GM23248 (cell line): ENCODE measurements at places on chromosomes 11 and 22. TPM values are rescaled to one million over a fixed set of nuclear protein-coding genes. Genes with fewer than 3 reads are reported as not detected.

- peak; percentile 74 for DNase-seq
Measured at GRCh38 chr11:57482782-57483561, 22.6 kb downstream of the RTN4RL2 start.

DNA sequence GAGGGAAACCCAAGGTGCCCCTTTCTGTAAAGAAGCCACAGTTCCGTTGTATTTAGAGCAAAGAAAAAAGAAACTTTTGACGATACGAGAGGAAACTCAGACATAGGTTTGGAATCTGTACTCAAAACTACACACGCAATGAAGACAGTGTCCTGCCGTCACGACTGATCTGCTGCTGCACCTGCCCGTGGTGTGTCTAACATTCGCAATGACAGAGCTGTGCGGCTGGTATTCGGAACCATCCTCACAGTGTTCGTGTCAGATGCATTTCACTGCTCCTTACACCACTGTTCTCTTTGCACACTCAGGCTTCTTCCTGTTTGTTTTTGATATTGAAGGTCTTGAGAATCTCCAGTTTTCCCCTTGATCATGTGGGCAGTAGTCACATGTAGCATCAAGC lies 84.8 kb downstream of the RTL6 start:
- no peak for DNase-seq

DNA sequence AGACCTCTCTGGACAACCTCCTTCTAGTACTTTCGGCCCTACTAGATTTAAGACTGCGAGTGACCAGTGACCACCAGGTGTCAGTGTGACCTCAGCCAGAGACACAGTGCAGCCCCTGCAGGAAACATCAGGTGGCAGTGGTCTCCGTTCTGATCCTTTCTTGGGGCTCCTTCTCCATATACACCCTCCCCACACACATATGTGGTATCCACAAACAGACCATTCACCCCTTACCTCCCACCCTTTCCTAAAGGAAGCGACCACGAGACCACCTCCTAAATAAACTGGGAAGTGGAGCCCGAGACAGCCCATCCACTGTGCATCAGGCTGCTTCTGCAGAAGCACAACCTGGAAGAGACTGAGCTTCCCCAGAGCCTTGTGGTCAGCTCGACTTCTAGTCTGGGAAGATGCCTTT lies 38.5 kb upstream of the CYP2D6 start:
- peak; percentile 68 for DNase-seq

DNA sequence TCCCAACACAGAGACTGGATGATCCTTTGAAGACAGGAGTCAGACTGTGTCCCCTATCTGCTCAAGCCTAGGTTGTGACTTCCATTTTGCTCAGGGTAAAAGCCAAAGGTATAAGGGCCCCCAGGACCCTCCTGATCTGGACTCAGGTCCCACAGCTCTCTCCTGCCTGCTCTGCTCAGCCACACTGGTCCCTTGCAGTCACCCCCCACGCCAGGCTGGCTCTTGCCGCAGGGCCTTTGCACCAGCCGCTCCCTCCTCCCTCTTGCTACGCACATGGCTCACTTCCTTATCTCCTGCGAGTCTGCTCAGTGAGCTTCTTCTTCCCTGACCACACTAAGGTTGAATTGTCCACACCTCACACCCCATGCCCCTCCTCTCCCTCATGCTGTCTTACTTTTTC lies 28.4 kb upstream of the CACNG2 start:
- DNase-seq, result no peak

GRCh38 chr22:29166180-29166579 lies 39.5 kb upstream of the EMID1 start:
- no peak for DNase-seq

GRCh38 chr11:118231461-118231860 lies 6.7 kb upstream of the JAML start:
- DNase-seq, result no peak

DNA sequence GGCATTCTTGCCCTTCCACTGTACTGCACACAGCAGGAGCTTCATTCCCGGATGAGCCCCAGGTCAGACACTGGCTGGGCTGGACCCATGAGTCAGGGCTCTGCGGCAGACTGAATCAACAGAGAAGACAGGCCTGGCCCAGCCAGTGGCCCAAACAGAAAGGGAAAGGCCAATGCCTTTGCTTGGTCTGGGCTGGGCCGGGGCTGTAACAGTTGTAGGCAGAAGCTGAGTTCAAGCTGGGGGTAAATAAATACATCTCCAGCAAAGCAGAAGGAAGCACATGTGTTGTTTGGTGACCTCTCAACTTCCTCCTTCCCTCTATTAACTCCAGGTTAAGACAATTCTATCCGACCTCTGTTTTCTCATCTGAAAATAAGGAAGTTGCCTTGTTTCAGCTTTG lies 1.8 kb upstream of the SMIM35 start:
- DNase-seq, result no peak

DNA sequence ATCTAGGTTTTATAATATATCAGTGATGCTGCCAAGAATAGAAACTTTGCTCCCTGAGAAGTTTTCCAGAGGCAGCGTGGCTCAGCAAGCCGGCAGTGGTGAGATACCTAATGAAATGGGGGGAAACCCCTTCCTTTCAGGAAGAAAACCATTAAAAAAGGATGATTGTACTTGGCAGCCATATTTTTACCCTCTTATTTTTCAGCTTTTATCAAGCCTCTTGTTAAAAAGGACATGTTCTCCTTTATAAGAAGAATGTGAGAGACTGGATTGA lies 9.0 kb upstream of the ME3 start:
- DNase-seq, result no peak

DNA sequence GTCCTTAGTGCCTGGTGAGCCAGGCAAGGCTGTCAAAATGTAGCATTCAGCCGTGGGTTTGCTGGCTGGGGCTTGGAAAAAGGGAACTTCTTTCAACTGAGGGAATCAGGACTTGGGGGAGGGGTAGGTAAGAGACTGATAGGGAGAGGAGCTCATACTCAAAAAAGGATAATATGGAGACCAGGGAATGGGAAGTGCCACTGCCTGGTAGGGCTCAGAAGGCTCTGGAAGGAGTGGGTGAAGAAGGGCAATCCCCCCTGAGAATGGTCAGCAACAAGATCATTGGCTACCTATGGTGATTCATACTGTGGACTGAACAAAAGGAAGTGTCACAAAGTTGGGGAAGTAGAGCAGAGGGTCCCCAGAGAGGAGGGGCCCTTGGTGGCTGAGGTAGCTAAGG lies 1.9 kb downstream of the CNGA4 start:
- DNase-seq, result no peak

The SYT13 gene
- total RNA-seq, result not detected in 2 replicates

The ACR gene
- not detected in 2 replicates for total RNA-seq

The MYRF gene
- not detected in 2 replicates for total RNA-seq

The SUN2 gene
- total RNA-seq, result 142 and 146 TPM in 2 replicates

The HSD17B12 gene
- total RNA-seq, result 92.3 and 113 TPM in 2 replicates

The ARHGEF17 gene
- total RNA-seq, result 23.5 and 24.2 TPM in 2 replicates
